Peyer's patch (tissue), 4 donors: ENCODE measurements at places on chromosomes 3 and 15.
A peak's percentile ranks its signal among the peaks of the same experiment; 100 is the strongest.

DNA sequence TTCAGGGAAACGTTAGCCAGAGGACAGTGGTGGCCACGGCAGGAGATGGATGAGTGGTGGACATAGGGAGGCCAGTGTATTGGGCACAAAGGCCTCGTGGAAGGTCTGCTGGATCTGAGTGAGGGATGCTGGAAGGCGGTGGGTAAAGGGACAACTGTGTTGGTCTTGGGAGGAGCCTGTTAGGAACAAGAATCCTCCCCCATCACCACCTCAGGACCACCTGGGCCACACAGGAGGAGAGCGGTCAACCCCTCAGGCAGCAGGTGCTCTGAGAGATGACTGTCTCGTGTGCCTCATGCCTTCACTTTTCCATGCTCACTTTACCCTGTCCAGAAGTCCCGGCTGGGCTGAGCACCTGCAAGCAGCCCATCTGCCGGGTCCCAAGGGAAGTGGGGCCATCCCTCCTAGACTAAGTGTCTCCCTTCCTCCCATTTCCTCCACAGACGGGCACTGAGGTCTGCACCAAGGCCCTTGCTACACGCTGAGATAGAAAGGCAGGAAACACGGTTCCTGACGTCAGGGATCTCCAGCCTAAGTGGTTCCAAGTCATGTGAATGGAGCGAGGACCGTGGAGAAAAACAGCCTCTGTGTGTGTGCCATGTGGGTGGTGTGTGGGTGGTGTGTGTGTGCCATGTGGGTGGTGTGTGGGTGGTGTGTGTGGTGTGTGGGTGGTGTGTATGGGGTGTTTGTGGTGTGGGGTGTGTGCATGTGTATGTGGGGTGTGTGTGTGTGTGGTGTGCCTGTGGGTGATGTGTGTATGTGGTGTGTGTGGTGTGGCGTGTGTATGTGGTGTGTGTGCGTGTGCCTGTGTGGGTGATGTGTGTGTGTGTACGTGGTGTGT lies 47.8 kb upstream of the CTSH start:
- no peak for DNase-seq

GRCh38 chr3:27310688-27311087 lies 58.5 kb downstream of the NEK10 start:
- no peak for DNase-seq

DNA sequence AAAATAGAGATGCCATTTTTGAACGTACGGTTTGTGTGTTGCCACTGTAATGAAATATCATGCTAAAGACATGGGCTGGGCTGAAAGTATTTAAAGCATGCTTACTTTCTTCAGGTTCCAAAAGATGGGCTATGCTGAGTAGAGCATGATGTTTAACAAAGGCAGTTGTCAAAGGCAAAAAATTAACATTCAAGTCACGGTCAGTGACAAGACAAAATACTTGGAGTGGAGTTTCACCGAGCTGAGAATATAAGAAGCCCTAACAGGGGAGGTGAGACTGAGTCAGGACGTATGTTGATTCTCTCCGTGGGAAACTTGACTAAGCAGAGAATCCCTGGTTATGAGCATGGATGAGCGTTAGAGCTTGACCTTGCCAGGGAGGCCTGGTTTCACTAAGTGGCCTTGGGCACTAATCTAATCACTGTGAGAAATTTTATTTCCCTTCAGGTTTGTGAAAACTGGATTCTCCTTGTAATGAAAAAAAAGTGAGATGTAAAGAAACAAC lies 218.2 kb upstream of the ADAMTS9 start:
- no peak for DNase-seq

DNA sequence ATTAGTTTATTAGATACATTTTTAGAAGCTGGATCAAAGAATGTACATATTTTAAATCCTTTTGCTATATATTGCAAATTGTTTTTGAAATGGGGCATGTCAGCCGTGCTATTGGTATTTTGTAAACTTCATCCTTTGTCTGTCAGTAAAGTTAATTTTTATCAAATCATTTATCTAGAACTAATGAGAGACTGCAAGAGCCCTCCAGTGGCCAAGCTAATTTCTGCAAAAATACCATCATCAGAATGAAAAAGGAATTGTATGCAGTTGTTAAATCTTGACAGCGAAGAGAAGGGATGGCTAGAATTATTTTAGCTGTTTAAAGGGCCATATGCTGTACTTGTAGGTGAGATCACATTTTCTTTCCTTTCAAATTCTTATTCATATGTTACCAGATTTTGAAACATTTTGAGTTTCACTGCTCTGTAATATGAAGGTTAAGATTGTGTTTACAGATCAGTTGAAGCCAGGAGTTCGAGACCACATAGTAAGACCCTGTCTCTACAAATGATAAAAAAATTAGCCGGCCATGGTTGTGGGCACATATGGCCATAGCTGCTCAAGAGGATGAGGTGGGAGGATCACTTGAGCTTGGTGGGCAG lies 8.1 kb upstream of the CLDN11 start:
- no peak for DNase-seq

GRCh38 chr3:184405075-184406030 lies 25.5 kb downstream of the CHRD start:
- no peak for DNase-seq

DNA sequence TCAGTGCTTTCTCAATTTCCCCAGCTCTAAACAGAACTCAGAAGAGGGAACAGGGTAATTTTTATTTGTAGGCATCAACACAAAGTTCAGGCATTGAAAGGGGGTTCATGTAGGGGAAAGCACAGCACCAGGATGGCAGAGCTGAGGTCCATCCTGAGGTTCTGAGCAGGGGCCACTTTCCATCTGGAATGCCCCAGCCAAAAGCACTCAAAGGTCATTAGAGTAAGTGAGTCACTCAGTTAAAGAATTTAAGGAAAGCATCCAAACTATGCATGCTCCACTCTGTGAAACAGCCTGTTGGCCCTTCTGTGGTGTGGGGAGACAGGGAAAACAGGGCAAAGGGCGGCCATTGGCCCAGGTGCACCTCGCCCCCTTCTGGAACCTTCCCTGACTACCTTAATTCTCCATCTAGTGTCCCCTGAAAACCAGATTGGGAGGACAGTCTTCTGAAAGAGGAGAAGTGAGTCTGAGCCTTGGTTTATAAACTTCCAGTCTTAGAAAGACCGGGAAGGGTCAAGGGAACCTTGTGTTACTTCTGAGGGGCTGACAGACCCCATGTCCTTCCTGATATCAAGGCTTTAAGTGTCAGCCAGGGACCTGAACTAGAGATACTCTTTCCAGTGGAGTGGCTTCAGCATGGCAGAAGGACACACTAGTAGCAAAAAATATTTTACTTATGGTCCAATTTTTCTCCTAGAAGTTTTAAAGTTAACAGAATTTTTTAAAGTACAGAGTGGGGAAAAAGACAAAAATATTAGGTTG lies 133.3 kb downstream of the MYLK start:
- no peak for DNase-seq

DNA sequence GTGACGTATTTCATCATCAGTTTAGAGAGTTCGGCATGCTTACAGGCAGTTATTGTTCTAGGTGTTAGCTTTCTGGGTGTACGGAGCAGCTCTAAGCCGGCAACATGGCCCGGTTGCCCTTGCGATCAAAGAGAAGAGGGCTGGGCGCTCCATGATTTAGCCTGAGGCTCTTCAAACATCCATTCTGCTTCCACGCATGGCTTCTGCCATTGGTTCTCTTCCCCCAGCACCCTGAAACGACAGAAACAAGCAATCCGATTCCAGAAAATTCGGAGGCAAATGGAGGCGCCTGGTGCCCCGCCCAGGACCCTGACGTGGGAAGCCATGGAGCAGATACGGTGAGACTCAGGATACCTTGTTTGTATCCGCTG lies 574 bp downstream of the NGRN start:
- peak; percentile 54 for DNase-seq

DNA sequence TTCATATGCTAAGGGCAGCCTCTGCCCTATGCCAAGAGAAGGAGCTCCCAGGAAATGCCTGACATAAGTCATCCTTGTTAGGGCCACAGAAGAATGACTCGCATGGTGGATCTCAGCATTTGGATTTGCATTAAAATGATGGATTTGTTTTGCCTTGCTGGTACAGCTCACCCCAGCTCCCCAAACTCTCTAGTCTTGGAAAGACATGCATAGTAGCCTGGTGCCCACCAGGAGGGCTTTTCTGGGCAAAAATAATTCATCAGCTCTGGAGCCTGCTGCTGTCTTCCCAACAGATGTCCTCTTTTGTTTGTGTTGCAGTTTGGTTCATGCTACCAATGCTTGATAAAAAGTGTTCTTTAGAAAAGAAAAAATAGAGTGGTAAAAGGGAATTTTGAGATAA lies 833.0 kb downstream of the AGBL1 start:
- DNase-seq = no peak

DNA sequence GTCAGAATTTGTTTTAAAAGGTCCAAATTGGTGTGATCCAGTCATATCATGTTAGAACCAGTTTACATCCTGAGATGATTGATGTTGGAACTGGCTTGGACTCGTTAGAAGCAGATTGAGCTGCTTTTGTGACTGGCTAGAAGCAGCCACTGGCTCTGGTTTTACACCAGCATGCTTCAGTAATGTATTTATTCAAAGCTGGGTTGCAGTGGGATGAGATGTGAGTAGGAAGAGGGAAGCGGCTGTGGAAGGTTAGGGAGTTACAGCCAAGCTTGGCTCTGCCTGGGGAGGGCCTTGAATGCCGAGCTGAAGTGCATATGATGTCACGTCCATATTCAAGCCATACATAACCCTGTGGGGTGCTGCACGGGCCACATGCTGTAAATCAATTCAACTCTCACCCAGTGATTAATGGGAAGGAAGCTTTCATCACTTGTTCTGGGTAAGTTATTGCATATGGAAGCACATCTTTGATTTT lies 104.0 kb upstream of the SMAD3 start:
- DNase-seq = no peak

DNA sequence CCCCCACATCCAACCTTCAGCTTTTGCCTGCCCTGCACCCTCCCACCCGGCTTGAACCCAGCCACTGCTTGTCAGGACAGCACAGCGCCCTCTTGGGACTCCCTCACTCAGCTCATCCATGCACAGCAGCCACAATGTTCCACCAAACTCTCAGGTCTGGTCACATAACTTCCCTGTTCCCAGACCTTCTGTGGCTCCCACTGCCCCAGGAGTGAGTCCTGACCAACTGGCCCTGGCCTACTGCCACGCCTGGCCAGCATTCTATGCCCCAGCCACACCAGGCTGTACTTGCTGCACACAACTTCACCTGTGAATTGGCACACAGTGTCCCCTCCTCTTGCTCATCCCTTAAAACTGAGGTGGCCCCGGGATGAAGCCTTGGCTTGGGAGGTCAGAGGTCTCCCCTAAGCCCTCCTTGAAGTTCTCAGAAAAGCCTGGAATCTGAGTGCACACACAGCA lies 21.0 kb downstream of the PLXNB1 start:
- peak; percentile 40 for DNase-seq
